Spleen (tissue), 13 donors: ENCODE measurements at places on chromosomes 2 and 18. TPM values are rescaled to one million over a fixed set of nuclear protein-coding genes. Genes with fewer than 3 reads are reported as not detected.

OTOS gene
- total RNA-seq, result not detected

FBXO36 gene
- total RNA-seq, result 2.6 TPM

GBX2 gene
- not detected for total RNA-seq

CYS1 gene
- total RNA-seq, result 1.1 TPM

RAX gene
- total RNA-seq, result not detected

FOXD4L1 gene
- not detected for total RNA-seq

TMEM247 gene
- not detected for total RNA-seq

SP140 gene
- 80.8 TPM for total RNA-seq

AGXT gene
- 4.2 TPM for total RNA-seq

PID1 gene
- total RNA-seq, result 13.6 TPM

ALPI gene
- total RNA-seq, result not detected

UBXN2A gene
- 12.4 TPM for total RNA-seq

TCF23 gene
- 2.5 TPM for total RNA-seq

ZNF521 gene
- 136 TPM for total RNA-seq

KCNJ3 gene
- total RNA-seq, result 1.2 TPM

PRKAG3 gene
- not detected for total RNA-seq

UPP2 gene
- total RNA-seq, result not detected

GCKR gene
- total RNA-seq, result 1.2 TPM

SLC4A5 gene
- 2.4 TPM for total RNA-seq

BARD1 gene
- 16.2 TPM for total RNA-seq

NDC80 gene
- total RNA-seq, result 4.4 TPM

DPYSL5 gene
- total RNA-seq, result not detected

CABLES1 gene
- total RNA-seq, result 8.0 TPM

CLASP1 gene
- total RNA-seq, result 84.5 TPM

CYTIP gene
- total RNA-seq, result 132 TPM

SIX3 gene
- not detected for total RNA-seq

ATP6V1B1 gene
- not detected for total RNA-seq

SPATA3 gene
- not detected for total RNA-seq

MERTK gene
- 70.5 TPM for total RNA-seq

CHST10 gene
- total RNA-seq, result 4.7 TPM

REG3A gene
- total RNA-seq, result not detected

RMC1 gene
- total RNA-seq, result 46.7 TPM

M1AP gene
- 1.2 TPM for total RNA-seq

HOXD11 gene
- total RNA-seq, result not detected
